Epithelial cell of proximal tubule (primary cell): ENCODE measurements at places on chromosomes 13 and 19. TPM values are rescaled to one million over a fixed set of nuclear protein-coding genes. Genes with fewer than 3 reads are reported as not detected.

ZNF816 gene
- 2.5 and 4.2 TPM in 2 replicates for total RNA-seq

A1BG gene
- total RNA-seq = 2.7 and 20.1 TPM in 2 replicates

POU2F2 gene
- total RNA-seq = 0.46 and 3.2 TPM in 2 replicates

IFNL1 gene
- not detected in 2 replicates for total RNA-seq

GJB2 gene
- 5.1 and 5.7 TPM in 2 replicates for total RNA-seq

UFM1 gene
- 33.0 and 36.0 TPM in 2 replicates for total RNA-seq

DCLK1 gene
- total RNA-seq = 1.2 and 2.2 TPM in 2 replicates

HSPB6 gene
- total RNA-seq = 0.14 and 2.0 TPM in 2 replicates

EFNA2 gene
- 0.23 and 0.36 TPM in 2 replicates for total RNA-seq

TSEN34 gene
- 154 and 174 TPM in 2 replicates for total RNA-seq

UPF1 gene
- total RNA-seq = 46.5 and 63.7 TPM in 2 replicates

DMWD gene
- total RNA-seq = 35.7 and 38.8 TPM in 2 replicates

BICRA gene
- total RNA-seq = 2.1 and 2.7 TPM in 2 replicates

SLC25A41 gene
- total RNA-seq = 0.23 TPM in 1 of 2 replicates, not detected in the other

LILRB4 gene
- not detected in 2 replicates for total RNA-seq

KLF12 gene
- 3.0 and 4.3 TPM in 2 replicates for total RNA-seq

SIGLEC11 gene
- total RNA-seq = not detected in 2 replicates

STOML3 gene
- total RNA-seq = not detected in 2 replicates

TNFSF13B gene
- 0.12 and 0.51 TPM in 2 replicates for total RNA-seq

SIGLEC5 gene
- not detected in 2 replicates for total RNA-seq

FGF22 gene
- total RNA-seq = 0.29 TPM in 1 of 2 replicates, not detected in the other

FBXO17 gene
- total RNA-seq = 21.6 and 40.4 TPM in 2 replicates

TMEM255B gene
- 6.9 and 7.4 TPM in 2 replicates for total RNA-seq

ZNF28 gene
- total RNA-seq = 8.5 and 10.2 TPM in 2 replicates

MISP3 gene
- total RNA-seq = 0.80 and 6.0 TPM in 2 replicates

SULT2B1 gene
- total RNA-seq = 0.29 TPM in 1 of 2 replicates, not detected in the other

SIGLEC9 gene
- total RNA-seq = not detected in 2 replicates

PRDX2 gene
- 463 and 571 TPM in 2 replicates for total RNA-seq

FOSB gene
- total RNA-seq = 0.65 and 3.4 TPM in 2 replicates

APOE gene
- total RNA-seq = 5.9 and 46.2 TPM in 2 replicates

OR7C1 gene
- total RNA-seq = not detected in 2 replicates

IGFL3 gene
- total RNA-seq = not detected in 2 replicates

ZIC2 gene
- under 0.01 TPM in 1 of 2 replicates, not detected in the other for total RNA-seq
